ENCODE measurements at places on chromosomes 3 and 15.

- DNase-seq = no peak
Observed at GRCh38 chr3:18864933-18865731, 283.2 kb upstream of the KCNH8 start.

GRCh38 chr15:81317642-81318017 lies 6.3 kb downstream of the STARD5 start:
- no peak for DNase-seq

GRCh38 chr15:45855907-45856579 lies 221.2 kb downstream of the SQOR start:
- DNase-seq = no peak

GRCh38 chr3:81470524-81471278 lies 290.7 kb downstream of the GBE1 start:
- no peak for DNase-seq

GRCh38 chr3:127714125-127714571 lies 41.4 kb downstream of the ABTB1 start:
- no peak for DNase-seq

DNA sequence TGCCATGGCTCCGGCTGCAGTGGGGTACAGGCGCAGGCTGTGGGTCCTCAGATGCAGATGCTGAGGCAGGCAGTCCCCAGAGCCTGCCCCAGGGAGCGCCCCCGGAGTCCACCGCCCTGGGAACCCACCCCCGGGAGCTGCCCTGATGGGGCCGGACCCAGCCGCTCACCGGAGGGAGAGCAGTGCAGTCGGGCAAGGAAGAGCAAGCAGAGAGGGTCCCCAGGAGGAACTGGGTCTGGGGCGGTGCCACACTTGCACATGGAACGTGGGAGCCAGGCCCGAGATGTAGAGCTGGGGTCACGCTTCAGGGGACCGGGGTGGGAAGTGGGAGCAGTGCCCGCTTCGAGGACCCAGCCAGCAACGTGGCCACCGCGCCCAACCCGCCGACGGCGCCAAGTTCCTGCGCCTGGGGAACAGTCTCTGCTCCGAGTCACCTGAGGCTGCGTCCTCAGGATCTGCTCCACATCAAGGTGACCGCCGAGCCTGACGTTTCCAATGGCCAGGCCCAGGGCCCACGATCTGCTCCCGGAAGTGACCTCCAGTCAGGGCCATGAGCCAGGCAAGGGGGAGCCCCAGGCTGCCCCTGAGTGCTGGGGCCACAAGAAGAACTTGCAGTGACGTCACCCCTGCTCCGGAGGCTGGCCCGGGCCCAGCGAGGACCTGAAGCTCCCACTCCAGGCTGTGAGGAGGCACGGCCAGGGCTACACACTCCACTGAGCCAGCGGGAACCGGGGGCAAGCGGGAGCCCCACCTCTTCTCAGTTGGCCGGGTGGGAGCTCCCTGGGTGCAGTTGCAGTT lies 27.0 kb upstream of the TFG start:
- DNase-seq = no peak

GRCh38 chr15:82764740-82765139 lies 41.1 kb downstream of the FSD2 start:
- DNase-seq = no peak

DNA sequence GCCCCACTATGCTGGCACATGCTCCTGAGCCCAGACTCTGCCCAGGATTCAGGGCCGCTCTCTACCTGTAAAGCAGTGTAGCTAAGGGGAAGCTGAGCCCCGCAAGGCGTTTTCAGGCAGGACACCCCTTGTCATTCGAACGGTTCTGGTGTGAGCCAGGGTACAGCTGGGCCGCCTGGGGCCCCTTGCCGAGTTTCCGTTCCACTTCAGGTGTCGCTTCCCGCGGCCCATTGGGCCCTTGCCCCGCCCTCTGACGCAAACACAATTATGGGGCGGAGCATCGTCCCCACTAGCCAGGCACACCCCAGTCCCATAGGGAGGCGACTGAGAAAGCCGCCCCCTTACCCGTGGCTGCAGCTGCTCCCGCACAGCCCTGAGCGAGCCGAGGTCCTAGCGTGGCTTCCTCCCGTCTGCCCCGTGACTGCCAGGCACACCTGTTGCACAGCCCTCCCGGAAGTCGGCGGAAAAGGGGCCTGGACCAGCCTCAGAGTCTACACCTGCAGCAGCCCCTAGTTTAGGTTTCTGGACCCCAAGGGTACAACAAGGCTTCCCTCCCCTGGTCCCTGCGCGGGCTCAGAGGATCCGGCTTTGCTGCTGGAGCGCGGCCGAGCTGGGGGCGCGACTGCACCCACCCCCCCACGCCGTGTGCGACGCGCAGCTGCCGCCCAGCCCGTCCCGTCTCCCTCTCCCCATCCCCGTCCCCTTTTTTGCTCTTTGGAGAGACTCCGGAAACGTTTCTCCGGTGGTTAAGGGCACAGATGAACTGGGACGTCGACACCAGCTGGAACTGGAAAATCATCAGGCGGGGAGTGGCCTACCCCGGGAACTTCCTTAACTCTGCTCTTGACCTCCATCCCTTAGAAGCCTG lies at the start of gene PLSCR2:
Gene PLSCR2 (minus strand): TSS at position 412 of the 868 bp plus-strand sequence. CDS start 9,657 bp downstream, outside the sequence.
- peak; percentile 87 for DNase-seq

GRCh38 chr3:17752876-17753631 lies 10.6 kb upstream of the TBC1D5 start:
- DNase-seq = no peak

DNA sequence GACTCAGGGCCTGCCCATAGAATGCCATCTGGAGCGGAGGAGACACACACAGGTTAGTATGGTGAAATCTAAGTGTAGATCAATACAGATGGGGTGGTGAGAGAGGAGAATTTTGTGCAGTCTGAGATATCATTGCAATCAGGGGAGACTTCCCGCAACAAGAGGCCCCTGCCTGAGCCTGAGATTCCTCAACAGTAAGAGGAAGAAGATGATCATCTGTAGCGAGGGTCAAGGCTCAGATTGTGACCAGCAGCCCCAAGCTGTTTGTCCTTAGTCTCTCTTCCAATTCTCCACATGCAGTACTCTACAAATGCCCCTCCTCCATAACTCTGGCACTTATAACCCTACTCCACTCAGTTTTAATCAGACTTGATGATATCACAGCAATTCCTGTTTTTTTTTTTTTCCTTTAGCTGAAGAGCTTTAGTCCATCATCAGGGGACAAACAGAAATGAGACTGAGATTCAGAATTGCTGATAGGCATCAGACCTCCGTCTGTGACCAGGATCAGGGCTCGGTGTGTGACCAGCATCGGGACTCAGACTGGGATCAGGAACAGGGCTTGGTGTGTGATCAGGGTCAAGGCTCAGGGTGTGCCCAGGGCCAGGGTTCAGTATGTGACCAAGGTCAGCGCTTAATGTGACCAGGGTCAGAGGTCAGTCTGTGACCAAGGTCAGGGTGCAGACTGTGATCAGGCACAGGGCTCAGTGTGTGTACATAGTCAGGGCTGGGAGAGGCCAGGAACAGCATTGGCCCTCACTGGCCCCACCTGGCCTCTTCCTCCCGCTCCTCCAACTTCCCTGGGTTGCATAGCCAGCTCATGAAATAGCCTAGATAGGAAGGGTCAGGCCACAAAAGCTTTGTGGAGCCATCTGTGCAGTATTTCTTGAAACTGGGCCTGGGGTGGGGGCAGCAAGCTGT lies 14.1 kb downstream of the LOXL1 start:
- DNase-seq = no peak

GRCh38 chr3:14725564-14726440 lies 50.9 kb downstream of the C3orf20 start:
- DNase-seq = peak; percentile 37

- no peak for DNase-seq
Observed at GRCh38 chr15:62510791-62511190, 345.7 kb upstream of the C2CD4B start.

GRCh38 chr3:64306745-64307144 lies 81.5 kb upstream of the PRICKLE2 start:
- no peak for DNase-seq

- DNase-seq = no peak
Observed at GRCh38 chr3:179116816-179117215, 31.3 kb upstream of the PIK3CA start.

DNA sequence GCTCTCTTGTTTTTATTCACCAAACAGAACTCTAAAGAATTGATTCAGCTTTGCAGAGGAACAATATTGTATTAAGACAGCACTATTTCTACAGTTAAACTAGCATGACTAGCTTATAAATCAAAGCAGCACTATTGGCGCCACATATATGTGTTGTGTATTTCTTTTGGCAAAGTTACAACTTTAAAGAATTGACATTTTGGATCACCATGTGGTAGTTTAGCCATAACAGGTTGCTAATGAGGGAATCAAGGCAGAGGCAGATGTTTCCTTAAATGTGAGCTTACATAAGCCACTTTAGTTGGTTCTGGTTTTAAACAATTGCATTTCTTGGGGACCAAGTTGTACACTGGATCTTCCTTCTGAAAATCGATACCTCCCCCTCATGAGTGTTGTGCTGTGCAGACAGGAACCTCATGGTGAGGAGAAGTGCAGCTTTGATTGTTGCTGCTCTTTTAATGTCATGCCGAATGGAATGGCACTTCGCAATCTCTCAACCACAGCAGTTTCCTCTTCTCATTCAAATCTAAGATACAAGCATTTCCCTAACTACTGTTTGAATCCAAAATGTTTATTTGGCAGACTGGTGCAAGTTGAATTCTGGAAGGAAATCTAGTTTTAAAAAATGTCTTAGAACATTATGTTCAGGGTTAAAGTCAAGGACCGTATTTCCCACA lies 151.2 kb downstream of the MYRIP start:
- DNase-seq = no peak

- peak; percentile 83 for DNase-seq
Observed at GRCh38 chr3:51718547-51719409, 11.9 kb downstream of the GRM2 start.

DNA sequence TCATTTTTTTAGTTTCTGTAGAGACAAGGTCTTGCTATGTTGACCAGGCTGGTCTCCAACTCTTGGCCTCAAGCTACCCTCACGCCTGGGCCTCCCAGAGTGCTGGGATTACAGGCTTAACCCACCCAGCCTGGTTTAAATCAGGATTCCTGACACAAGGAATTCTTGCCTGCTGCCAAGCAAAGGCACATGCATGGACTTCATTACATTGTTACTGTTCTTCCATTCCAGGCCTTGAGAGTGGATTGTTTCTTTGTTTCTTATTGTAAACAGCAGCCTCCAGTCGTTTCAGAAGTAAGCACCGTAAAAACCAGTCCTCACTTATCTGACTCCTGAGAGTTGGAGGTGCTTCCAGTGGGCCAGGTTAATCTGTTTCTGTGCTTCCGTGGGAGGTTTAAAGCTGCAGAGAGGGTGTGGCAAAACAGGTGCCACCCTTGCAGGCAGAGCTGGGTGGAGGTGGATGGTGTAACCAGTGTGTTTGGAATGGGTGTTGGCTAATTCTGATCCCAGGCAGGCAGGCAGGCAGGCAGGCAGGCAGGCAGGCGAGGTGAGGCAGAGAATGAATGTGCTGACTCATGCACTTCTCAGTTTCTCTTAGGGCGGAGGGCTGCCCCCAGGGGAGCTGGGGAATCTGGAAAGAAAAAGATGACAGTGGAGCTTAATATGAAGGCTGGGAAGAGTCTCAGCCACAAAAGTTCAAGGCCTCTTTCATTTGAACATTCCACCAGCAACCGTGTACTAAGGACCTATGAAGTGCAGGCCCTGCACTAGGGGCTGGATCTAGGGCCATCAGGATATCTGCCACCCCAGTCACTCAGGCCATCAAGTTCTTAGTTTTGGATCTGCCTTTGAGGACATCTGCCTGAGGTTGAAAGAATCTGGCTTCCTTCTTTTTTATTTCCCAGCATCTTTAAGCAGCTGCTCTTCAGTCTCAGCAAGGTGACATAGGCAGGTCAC lies 37.0 kb upstream of the CDCP1 start:
- DNase-seq = peak; percentile 72

GRCh38 chr15:78427953-78428352 lies 10.1 kb upstream of the IREB2 start:
- no peak for DNase-seq

DNA sequence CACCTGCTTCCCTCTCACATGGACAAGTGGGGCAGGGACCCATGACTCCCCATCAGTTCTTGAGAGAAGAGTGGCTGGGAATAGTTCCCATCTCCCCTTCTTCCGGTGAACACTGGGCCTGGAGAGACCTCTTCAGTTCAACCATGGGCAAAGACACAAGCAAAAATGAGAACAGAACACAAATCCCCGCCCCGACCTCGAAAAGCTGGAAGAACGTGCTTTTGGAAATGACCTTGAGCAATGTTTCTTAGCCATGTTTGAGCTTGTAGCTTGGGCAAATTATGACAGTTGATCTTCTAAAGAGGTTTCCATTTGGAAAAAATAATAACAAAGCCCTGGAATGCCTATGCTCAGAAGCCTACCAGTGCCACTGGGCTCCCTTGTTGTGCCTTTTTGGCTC lies 59.0 kb downstream of the FAM174B start:
- no peak for DNase-seq

DNA sequence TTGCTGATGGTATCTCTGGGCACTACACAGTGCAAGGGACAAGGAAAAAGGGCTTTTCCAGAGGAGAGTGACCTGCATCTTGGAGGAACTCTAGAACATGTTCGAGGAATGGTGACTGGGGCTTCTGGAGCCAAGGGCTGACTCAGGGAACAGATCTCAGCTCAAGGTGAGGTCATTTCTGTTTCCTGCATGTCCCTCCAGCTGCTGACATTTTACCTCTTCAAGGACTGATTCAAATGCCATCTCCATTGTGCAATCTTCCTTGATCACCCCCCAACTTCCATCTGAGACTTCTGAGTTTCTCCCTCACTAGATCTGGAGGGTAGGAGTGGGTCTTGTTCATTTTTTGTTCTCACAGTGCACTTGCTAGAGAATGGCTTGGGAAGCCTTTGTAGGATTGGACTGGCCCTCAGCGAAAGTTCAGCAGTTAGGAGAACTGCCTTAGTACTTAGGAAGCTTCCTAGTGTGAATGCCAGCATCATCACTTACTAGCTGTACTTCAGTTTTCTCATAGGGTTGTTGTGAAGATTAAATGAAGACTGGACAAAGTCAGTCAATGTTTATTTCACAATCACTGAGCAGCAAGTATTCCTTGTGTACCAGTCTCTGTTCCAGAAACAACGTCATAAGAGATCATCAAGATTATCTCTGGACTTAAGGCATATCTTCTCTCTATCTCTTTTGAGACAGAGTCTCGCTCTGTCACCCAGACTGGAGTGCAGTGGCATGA lies 2.6 kb upstream of the IDH3A start:
- no peak for DNase-seq

DNA sequence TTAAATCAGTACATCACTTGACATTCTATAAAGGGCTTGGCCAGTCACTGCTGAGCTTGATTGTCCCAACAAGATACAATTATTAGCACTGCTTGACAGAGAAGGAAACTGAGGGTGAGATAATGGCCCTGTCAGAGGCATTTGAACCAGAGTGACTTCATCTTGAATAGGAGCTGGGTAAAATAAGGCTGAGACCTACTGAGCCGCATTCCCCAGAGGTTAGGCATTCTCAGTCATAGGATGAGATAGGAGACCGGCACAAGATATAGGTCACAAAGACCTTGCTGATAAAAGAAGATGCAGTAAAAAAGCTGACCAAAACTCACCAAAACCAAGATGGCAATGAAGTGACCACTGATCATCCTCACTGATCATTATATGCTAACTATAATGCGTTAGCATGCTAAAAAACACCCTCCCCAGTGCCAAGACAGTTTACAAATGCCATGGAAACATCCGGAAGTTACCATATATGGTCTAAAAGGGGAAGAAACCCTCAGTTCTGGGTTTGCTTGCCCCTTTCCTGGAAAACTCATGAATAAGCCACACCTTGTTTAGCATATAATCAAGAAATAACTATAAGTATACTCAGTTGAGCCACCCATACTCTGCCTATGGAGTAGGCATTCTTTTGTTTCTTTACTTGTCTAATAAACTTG lies 239.1 kb upstream of the SETMAR start:
- no peak for DNase-seq
